GM04504 (cell line): ENCODE measurements at places on chromosomes 13 and 19.

- DNase-seq = no peak
Observed at GRCh38 chr13:28657784-28658538, 969 bp upstream of the POMP start.

DNA sequence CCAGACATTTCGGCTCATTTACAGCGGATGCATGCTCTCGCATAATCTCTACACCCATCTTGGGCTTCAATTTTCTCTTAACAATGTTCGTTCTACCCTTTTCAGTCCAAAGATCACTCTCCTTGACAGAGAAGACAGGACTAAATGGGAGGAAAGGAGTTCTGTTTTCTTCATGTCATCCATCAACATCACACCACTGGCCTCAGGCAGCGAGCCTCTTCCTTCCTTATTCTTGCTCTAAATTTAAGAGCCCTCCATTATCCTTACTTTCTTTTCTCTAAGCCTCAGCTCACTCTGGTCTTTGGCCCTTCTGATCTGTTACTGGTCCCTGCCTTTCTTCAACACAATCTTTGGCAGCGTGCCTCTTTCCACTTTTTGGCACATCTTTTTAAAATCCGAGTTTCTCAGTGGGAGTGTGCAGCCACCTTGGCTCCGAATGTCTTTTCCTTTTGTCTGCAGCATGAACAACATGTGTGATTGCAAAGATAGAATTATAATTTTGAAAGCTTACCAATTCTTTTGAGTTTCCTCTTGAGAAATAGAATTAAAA is 98.7 kb downstream of the FAM216B start:
- DNase-seq = no peak

GRCh38 chr19:47848823-47849473 is 10.1 kb upstream of the TPRX2 start:
- DNase-seq = no peak

DNA sequence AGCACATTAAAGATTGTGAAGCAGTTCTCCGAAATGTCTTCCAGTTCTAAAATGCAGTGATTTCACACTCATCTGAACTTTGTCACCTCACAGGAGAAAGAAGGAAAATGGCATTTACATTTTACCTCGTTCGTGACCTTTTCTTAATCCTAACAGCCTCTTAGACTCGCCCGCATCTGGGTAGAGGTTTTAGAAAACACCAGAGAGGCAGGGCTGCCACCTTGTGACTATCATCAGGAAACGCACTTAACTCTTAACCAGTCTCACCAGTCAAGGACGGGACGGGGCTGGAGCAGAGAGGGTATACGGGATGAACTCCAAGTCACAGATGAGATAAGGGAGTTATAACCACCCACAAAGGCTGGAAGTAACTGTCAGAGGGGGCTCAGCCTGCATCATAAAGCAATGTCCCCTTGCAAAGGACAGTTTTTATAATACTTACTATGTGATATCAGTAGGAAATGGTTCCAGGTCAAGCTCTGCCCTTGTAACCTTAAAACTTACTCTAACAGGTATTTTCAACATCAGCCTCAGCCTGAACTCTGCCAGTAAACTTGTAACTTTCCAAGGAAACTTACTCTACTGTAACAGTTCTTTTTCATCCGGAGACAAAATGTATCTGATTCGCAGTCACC is 8.6 kb upstream of the CEACAM6 start:
- DNase-seq = peak; percentile 7

- no peak for DNase-seq
Observed at GRCh38 chr19:53553156-53553555, 15.2 kb downstream of the ZNF331 start.

DNA sequence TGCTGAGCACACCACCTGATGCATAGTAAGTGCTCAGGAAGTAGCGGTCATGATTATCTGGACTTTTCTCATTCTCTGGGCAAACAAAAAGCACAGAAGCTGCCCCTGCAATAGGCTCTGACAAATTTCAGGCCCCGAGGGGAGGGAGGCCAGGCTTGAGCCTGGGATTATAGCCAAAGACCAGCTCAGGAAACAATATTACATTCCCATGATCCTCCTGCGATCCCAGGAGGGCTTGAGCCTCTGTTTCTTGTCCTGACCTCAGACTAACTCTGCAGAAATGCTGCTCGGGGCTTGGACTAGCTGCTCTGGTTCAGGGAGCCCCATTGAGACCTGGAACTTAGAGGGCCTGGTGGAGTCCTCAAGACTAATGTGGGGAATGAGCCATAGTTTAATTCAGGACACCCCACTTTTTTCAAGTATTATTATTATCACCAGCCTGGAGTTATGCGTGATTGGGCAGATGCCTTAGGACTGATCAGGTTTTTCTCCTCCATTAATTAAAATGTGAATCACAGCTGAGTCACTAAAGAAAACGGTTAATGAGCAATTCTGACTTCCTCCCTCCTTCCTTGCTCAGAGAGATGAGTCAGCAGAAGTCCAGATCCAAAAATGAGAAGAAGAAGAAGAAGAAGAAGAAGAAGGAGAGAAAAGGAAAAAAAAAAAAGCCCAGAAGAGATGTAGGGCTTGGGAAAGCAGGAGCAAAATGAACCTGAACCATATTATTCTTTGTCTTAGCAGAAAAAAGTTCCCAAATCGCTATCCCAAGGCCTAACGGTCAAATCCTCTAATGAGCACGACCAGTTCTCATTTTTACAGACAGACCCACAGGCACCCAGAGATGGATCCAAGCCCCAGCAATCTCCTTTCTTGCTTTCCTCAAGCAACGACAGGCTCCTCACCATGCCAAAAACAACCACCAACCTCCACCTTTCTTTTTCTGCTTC is 107.2 kb downstream of the CACNA1A start:
- peak; percentile 87 for DNase-seq

DNA sequence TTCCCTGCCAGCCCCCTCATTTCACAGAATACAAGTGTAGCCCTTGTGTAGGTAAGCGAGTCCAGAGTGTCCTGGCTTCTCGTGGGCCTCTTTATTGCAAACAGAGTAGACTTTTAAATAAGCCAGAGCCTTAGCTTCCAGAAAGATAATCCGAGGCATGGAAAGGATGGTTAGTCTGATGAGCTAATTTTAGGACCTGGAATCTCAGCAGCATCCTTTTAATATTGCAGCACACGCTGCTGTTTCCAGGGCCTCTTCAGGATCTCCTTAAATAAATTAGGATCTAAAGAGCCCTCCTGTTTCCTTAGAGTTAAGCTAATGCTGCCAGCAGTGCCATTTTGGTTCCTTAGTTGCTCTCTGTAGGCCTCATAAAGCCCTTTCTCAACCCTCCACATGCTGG is 99.2 kb downstream of the RFC3 start:
- DNase-seq = no peak

DNA sequence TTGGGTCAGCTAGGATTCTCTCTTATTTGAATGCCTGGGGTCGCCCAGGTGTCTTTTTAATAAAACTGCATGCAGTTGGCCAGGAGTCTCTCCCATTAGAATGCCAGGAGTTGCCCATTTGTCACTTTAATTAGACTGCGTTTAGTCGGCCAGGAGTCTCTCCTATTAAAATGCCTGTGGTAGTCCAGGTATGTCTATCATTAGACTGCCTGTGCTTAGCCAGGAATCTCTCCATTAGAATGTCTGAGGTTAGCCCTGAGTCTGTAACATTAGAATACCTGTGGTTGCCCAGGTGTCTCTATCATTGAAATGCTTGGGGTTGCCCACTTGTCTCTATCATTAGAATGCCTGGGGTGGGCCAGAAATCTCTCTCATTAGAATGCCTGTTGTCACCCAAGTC is 1470.9 kb downstream of the UQCRFS1 start:
- DNase-seq = no peak

- no peak for DNase-seq
Observed at GRCh38 chr13:41978007-41978406, 17.1 kb upstream of the VWA8 start.

GRCh38 chr13:48266150-48266549 is 33.1 kb downstream of the ITM2B start:
- no peak for DNase-seq

DNA sequence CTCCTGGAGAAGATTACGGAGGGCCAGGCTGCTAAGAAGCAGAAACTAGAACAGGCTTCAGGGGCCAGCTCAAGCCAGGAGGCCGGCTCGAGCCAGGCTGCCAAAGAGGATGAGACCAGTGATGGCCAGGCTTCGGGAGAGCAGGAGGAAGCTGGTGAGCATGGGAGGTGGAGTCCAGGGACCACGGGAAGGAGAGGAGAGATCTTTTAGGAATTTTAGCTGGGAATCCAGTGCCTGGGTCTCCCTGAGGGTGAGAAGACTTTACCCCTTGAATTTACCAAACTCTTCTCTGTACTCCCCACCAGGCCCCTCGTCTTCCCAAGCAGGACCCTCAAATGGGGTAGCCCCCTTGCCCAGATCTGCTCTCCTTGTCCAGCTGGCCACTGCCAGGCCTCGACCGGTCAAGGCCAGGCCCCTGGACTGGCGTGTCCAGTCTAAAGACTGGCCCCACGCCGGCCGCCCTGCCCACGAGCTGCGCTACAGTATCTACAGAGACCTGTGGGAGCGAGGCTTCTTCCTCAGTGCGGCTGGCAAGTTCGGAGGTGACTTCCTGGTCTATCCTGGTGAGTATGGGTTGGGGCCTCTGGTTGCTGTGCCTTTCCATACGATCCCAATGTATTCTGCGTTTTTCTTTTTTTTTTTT is 824 bp downstream of the TSEN34 start:
- DNase-seq = no peak

GRCh38 chr19:46624958-46625661 is at the start of gene PTGIR:
Gene PTGIR, minus strand, starts transcription at chr19:46625089. Its CDS starts 864 bp downstream, at chr19:46624225.
- peak; percentile 81 for DNase-seq

- DNase-seq = no peak
Observed at GRCh38 chr19:5954293-5954692, 23.6 kb downstream of the RANBP3 start.

GRCh38 chr19:6065685-6066374 is 44.5 kb downstream of the RFX2 start:
- DNase-seq = no peak

GRCh38 chr13:99124794-99125316 is 75.8 kb upstream of the UBAC2 start:
- peak; percentile 24 for DNase-seq

DNA sequence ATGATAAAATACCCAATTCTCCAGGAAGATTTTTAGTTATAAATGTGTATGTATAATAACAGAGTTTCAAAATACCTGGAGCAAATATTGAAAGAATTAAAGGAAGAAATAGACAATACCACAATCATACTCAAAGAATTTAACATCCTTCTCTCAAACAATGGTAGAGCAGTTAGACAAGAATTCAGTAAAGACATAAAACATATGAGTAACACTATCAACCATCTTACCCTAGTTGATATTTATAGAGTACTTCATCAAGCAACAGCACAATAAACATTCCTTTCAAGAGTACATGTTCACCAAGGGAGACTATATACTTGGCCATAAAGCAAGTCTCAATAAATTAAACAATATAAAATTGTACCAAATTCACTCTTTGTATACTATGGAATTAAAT is 108.4 kb downstream of the DLEU7 start:
- no peak for DNase-seq

GRCh38 chr19:7783991-7784423 is 21.0 kb downstream of the CLEC4M start:
- DNase-seq = no peak

GRCh38 chr13:71513411-71514033 is 353.5 kb downstream of the DACH1 start:
- DNase-seq = no peak

DNA sequence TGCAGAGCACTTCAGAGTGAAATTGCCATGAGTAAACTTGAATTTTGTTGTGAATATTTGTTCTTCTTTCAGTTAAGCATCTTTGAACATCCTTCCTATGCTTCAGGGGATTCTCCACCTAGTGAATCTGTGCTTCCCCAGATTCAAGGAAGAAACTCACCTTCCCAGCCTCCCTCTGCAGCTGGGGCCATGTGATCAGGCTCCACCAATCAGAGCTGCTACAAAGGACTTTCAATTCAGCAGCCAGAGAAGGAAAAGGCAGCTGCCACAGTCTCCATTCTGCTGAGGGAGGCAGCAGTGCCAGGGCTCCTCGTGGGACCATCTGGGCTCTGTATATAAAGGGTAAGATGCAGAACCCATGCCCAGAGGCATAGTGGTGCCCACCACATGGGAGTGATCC is 89.7 kb upstream of the SIAH3 start:
- no peak for DNase-seq

DNA sequence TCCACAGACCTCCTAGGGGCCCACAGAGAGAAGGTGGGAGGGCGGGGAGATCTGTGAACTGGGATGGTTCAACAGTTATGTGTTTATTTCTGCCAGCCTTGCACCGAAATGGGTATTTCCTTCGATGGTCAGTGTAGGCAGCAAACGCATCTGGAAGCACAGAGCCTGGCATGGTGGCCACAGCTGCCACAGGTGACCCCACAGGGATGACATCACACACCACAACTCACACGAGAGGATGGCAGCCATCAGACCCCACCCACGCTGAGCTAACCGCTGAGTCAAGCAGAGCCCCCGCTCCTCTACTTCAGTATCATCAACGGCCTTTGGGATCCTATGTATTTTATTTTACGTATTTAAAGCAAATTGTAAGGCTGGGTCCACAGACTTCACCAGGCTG is 37.4 kb downstream of the NAXD start:
- no peak for DNase-seq

GRCh38 chr19:47490847-47491246 is 6.8 kb upstream of the KPTN start:
- DNase-seq = no peak

GRCh38 chr19:16375157-16375935 is 50.7 kb downstream of the KLF2 start:
- DNase-seq = no peak

DNA sequence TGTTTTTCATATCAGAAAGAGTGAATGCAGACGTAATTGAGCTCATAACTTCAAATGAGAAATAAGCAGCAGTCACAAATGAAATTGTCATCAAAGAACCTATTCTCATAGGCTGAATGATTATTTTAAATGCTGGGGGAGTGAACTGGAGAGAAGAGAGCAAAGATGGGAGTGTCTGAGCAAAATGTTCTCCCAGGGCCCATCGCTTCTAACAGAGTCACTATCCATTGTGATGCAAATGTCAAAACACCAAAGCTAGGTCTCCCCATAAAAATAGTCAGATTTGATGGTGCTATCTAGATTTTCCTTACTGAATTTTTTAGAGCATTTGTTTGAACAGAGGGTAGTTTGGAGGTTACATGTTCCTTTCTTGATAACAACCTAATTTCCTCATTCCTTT is 278.7 kb downstream of the PCDH9 start:
- DNase-seq = no peak

DNA sequence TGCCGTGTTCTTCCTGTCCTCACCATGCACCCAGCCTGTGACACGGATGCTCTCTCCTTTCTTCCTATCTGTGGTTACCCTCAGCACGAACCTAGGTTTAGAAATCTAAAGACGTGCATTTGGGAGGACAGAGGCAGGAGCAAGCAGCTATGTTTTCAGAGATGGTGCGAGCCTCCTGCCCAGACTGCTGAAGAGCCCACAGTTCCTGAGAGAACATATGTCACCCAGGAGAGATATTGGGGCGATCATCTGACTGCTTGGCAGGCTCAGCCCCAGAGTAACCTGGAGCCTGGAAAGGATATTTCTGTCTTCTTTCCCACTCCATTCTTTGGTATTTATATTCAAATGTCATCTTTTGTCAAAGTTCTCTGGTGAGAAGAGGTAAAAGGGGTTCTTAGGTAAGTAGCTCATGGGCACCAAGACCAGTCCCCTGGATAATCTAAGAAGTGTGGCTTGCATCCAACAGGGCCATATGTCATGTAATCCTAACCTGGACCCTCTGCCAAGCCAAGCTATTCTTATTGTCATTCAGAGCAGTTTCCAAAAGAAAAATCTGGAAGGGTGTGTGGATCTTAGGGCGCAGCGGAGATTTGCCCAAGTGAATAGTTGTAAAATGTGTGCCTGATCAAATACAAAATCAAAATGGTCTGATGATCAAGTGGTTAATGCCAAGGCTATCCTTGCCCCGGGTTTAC is 59.5 kb downstream of the FGF9 start:
- DNase-seq = no peak

- DNase-seq = no peak
Observed at GRCh38 chr19:18708452-18709231, 25.2 kb downstream of the CRTC1 start.
